ENCODE measurements at places on chromosomes 4 and X.

GRCh38 chr4:112845386-112845785 lies 204.1 kb upstream of the ANK2 start:
- DNase-seq, result no peak

DNA sequence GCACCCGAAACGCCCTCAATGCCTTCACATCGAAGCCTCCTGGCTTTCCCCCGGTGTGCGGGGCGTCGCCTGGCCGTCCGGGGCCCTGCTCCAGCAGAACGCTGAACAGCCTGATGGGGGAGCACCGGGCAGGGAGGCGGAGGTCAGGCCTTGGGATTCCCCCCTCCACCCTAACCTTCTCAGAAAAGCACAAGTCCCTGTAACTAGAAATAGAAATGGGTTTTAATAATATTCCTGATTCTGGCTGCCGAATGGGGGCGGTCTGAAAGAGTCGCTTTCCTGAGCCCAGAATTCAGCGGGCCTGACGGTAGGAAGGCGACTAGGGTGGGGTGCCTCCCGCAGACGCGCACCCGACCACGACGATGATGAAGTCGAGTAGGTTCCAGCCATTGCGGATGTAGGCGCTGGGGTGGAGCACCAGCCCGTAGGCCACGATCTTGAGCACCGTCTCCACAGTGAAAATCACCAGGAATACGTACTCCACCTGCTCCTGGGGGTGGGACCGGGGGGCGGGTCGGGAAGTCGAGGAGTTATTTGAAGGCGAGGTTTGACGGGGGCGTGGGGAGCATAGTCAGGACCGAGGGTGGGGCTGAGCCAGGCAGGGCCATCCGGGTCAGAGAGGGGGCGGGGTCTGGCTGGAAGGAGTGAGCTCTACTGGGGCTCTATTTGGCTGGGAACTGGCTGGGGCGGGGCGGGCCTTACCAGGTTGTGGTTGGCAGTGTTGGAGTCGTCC lies 2.5 kb downstream of the CACNA1F start:
- peak; percentile 28 for DNase-seq

DNA sequence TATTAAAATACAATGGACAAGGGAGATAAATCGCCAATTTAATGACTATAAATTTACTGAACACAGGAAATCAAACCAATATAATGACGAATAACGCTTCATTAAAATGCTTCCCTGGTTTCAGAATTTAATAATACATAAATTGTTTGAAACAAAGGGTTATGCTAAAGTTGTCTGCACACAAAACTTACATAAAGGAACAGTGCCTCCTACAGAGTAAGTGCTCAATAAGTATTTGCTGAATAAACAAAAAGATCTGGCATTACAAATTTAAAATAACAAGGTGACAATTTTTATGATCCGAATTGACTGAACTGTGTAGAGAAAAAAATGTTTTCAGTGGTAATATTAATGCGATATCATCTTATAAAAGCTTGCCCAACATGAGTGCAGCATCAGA lies 69.6 kb downstream of the NOCT start:
- peak; percentile 18 for DNase-seq

- no peak for DNase-seq
These were observed 80.0 kb downstream of the SH3KBP1 start for GRCh38 chrX:19807414-19807813.

GRCh38 chr4:165867961-165868360 lies 5.1 kb upstream of the TLL1 start:
- DNase-seq, result no peak

DNA sequence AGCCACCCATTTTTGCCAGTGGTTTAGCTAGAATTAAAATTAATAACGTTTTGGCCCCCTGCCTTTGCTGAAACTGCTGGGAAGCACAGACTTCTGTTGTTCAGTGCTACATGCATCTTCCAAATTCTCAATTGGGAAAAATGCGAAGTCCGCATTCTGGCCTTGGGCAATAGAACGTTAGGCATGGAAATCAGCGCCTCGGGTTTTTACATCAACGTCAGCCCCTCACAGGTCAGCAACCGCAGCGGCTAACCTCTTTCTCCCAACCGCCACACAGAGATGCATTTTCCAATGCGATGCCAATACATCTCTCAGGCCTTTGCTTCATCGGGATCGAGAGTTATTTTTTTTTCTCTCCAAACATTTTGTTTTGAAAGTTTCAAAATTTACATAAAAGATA lies 339.1 kb downstream of the DCHS2 start:
- no peak for DNase-seq

DNA sequence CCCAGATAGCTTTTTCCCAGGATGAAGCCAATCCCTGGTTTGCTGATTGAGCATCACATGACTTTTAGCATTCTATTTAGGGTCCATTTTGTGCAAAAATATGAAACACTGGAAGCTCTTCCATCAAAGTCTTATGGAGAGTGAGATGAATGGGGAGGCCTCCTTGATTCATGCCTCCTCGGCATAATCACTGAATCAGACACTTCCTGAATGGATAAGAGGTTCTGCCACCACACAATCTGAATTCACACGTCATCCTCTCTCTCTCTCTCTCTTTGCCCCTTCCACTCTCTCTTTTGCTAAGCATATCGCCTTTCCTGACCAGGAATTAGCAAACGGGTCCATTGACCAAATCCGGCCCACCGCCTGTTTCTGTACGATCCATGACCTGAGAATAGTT lies 68.7 kb downstream of the CRMP1 start:
- no peak for DNase-seq

DNA sequence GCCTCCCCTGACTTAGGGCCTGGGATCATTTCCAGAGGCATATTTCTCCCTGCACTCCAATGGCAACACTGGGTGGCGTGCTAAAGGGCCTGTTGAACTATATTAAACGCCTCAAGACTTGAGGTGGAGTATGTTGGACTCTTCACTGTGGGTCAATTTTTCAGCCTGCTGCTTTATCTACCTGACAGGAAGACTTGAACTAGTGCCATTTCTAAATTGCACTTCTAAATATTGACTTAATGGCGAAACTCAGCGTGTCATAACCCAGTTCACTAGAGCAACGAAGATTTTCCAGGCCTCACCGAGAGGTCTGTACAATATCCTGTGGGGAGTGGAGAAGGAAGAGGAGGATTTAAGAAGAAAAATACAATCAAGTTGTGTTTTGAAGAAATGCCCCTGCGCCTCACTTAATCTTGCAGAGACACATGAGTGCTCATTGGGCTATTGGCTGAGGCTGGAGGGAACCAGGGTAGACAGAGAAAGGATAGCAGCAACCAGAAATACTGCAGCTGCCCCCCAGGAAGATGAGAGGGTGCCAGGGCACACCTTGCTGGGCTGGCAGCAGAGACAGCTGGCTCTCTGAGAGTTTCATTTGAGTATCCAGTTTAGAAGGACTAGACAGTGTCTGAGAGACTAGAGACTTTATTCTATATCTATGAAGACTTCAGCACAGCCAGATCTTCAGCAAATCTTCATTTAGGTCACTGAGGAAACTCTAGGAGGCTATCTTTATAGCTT lies 67.4 kb downstream of the ENPP6 start:
- no peak for DNase-seq

GRCh38 chr4:12499693-12500092 lies 984.4 kb downstream of the RAB28 start:
- DNase-seq, result no peak

DNA sequence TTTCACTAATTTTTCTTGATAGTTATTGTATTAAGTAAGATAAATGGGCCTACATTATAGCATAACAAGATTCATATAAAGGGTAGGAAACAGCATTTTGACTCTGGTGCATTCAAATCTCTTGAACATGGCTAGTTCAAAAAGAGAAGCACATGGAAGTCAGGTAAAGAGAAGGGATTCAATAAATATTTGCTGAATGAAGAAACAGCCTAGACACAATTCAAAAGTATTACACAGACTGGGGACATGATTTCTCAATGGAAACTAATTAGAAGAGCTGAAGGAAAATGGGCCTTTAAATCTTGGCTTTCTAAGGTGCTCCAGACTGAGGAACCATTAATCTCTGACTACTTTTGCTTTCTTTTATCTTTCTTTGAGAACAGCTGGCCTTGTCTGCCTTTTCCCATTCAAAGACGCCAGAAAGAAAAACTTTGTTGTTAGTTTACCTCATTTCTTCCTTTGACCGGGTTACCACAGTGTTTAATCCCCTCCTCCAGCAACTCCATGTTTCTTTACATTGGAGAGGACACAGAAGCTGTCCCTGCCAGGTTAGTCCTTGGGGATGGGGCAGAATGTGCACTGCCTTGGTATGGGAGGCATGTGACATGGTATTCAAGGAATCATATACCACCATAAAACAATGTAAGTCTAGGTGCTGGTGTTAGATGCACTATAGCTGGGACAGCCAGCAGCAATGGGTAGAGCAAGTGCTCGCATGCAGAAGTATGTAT lies 264.2 kb downstream of the CAMK2D start:
- no peak for DNase-seq

DNA sequence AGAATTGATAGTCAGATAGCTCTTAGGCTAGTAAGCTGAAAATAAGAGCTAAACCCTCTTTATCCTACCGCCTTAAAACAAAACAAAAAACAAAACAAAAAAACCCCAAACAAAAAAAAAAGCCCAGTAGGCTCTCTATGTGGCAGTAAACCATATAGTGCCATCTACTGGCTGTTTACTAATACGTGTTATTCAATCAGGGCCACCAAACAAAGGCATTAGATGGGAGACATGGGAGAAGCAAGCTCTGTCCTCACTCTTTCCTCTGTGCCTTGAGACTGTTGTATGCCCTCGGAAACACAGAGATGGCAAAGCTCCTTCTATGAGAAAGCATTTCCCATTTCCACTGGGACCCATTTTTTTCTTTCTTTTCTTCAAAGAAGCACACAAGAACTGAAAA lies 148.8 kb upstream of the MID1 start:
- DNase-seq, result no peak

GRCh38 chr4:185134307-185134869 lies 8.7 kb upstream of the SLC25A4 start:
- peak; percentile 43 for DNase-seq

DNA sequence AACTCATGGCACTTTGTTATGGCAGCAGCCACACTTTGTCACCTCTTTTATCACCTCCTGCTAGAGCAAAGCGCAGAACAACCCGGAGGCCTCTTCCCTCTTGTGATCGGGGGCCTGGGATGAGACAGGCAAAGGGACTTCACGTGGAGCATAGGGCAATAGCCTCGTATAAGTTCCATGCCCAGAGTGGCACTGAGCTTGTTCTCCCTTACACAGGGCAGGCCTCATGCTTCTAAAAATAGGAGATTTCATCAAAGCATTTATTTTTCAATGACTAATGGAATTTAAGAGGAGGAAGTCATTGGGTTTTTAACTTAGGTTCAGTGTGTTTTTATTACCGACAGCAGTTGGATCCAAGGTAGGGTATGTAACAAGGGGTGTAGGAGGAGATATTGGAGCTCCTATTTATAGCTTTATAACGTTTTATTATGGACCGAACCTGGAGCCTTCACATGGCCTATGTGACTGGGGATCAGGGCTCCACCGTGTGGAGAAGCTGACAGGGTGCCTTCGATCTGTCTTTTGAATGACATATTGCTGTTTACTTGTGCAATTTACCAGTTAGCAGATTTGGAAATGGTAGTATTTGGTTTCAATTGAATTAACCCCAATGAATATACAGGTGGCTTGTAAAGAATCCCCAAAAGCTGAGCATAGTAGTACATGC lies 93.8 kb downstream of the SLC2A9 start:
- no peak for DNase-seq

GRCh38 chr4:13367244-13367643 lies 116.9 kb downstream of the RAB28 start:
- DNase-seq, result no peak

DNA sequence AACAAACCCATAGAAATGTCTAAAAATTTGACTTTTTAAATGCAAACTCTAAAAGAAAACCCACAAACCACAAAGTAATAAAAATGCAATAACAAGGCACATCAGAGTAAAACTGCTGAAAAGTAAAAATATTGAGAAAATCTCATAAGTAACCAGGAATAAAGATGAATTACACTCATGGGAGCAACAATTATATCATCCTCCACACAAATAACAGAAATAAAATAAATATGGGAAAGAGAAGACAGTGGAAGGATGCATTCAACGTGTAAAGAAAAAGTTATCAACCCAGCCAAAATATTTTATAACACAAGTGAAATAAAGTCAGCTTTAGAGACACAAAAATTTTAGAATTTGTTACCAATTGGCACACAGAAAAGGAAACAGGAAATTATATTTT lies 1420.2 kb downstream of the PCDH18 start:
- no peak for DNase-seq

DNA sequence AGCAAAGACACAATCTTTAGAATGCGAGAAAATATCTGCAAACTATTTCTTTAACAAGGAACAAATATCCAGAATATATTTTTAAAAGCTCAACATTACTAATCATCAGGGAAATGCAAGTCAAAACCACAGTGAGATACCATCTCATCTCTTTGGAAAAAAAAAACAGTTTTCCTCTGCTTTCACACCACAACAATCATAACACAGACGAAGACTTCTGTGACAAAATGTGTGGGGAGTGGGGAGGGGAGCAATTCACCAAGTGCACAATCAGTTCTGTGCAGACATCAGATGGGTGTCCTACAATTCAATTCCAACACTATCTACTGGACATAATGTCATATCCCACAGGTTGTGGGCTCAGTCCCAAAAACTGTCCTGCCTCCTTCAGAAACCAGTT lies 293.2 kb upstream of the SLC7A11 start:
- DNase-seq, result no peak

- DNase-seq, result peak; percentile 29
These were observed 55.5 kb downstream of the LEF1 start for GRCh38 chr4:108113229-108113628.

GRCh38 chrX:136819031-136819703 lies 38.4 kb upstream of the ARHGEF6 start:
- no peak for DNase-seq

Data from immature natural killer cell (primary cell).